ENCODE measurements at places on chromosomes 6 and 20.

- no peak for DNase-seq
Measured at GRCh38 chr6:72855471-72855870, 233.6 kb downstream of the KCNQ5 start.

GRCh38 chr20:42639140-42639539, 550.6 kb downstream of the PTPRT start:
- DNase-seq, result no peak

DNA sequence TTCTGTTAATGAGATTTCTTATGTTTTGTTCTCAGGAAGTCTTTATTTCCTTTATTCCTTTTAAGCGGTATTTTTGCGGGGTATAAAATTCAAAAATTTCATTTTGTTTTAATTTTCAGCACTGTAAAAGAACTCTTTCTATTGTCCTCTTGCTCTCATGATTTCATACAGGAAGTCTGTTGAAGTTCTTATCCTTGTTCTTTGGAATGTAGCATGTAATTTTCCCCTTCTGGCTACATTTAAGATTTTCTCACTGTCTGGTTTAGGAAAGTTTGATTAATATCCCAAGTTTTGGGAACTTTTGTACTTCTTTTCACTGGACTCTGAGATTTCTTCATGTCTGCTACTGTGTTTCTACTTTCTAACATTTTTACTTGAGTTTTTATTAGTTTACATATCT, 581.4 kb upstream of the GJE1 start:
- no peak for DNase-seq

GRCh38 chr6:110567957-110568696, 91.7 kb upstream of the SLC22A16 start:
- no peak for DNase-seq

GRCh38 chr6:170117111-170117972, 173.5 kb downstream of the DLL1 start:
- DNase-seq, result no peak

- DNase-seq, result no peak
Measured at GRCh38 chr6:132471787-132472186, 41.1 kb downstream of the STX7 start.

DNA sequence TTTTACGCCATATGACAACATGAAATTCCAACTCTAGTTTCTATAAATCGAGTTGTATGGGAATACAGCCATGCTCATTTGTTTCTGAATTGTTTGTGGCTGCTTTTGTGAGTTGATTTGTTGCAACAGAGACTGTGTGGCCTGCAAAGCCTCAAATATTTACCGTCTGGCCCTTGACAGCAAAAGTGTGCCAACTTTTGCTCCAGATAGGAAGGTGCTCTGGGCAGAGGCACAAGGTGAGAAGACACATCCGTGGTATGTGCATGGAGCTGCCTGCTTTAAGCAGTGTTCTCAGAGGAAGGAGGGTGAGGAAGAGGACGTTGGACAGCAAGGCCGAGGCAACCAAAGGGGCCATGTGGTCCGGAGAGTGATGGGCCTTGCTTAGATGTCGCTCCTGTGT, 57.4 kb downstream of the IYD start:
- no peak for DNase-seq

DNA sequence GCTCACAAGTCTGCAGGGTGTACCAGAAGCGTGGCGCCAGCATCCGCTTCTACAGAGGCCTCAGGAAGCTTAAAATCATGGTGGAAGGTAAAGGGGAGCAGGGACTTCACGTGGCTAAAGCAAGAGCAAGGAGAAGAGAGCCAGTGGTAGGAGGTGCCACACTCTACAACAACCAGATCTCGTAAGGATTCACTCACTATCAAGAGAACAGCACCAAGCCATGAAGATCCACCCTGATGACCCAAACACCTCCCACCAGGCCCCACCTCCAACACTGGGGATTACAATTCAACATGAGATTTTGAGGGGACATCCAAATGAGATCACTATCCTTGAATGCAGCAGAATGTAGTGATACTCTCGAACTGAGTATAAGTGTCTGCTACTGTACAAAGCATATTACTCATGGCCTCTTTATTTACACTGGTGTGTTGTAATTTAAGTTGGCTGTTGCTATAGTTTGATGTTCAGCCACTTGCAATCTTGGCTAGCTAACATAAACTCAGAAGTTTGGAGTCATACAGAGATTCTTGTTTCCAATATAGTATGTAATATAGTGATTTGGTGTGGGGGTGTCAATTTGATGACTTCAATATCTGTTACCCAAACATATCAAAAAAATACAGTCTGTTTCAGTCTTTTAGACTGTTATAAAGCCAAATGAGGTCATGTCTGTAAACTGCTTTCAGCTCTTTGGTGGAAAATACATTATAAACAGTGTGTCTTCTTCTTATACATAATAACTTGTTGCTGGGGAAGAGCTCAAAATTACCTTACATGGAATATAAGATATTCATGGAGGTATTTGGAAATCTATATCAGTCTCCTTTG, 39.4 kb upstream of the MYLIP start:
- DNase-seq, result no peak

GRCh38 chr6:124022641-124023040, 219.0 kb downstream of the NKAIN2 start:
- no peak for DNase-seq

- no peak for DNase-seq
Measured at GRCh38 chr6:51352506-51353029, 533.9 kb downstream of the TFAP2B start.

GRCh38 chr20:47810116-47810677, 24.9 kb upstream of the SULF2 start:
- DNase-seq, result no peak

DNA sequence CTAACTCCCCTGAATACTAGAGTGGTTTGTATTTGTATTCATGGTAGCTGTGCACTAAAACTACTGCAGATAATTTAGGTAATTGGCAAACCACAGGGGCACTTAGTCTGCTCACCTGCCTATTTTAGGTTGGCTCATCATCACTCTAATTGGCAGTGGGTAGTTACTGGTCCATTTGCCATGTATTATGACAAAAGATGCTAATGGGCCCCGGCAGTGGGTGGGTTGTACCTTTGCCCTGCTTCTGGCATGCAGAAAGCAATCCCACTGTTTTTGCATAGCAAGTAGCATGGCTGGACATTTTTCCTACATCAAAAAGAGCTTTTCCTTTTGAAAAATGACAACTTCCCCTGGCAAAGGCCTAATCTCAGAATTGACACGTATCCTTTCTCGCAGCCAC, 741.4 kb upstream of the MAP3K7 start:
- DNase-seq, result no peak

DNA sequence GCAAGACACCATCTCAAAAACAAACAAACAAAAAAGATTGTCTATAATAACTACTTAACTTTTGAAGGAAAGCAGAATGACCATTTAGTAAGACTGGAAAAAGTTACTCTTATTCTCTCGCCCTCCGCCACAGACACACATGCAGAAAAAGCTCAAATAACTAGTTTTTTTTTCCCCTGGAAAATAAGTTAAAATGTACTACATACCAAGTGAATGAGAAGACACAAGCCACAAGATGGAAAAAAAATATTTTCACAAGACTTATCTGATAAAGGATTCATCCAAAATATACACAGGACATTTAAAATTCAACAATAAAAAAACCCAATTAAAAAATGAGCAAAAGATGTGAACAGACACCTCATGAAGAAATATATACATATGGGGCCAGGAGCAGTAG, 31.9 kb downstream of the NUDT3 start:
- DNase-seq, result no peak

- no peak for DNase-seq
Measured at GRCh38 chr20:36773107-36773596, 411 bp downstream of the DSN1 start.

All from NCI-H1048 (cell line).